ENCODE measurements at places on chromosomes 4 and X.

GRCh38 chr4:84753321-84753972 is 170.5 kb downstream of the CDS1 start:
- DNase-seq: no peak

DNA sequence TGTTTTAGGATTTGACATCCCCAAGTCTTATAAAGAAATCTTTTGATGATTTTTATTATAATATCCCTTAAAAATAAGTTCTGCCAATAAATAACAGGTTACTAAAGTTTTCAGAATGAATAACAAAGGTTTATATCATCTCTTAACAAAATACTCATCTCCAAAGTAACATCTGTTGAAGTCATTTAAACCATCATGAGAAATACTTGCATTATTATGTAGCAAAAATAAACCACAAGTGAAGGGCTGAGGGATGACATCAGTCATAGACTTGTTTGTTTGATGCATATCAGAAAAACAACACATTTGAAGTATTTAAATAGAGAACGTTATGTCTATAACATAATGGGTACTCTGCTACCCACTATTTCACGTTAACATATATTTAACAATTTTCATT is 114.9 kb downstream of the SPOCK3 start:
- DNase-seq: no peak

GRCh38 chrX:140180585-140180984 is 215.3 kb upstream of the CXorf66 start:
- no peak for DNase-seq

DNA sequence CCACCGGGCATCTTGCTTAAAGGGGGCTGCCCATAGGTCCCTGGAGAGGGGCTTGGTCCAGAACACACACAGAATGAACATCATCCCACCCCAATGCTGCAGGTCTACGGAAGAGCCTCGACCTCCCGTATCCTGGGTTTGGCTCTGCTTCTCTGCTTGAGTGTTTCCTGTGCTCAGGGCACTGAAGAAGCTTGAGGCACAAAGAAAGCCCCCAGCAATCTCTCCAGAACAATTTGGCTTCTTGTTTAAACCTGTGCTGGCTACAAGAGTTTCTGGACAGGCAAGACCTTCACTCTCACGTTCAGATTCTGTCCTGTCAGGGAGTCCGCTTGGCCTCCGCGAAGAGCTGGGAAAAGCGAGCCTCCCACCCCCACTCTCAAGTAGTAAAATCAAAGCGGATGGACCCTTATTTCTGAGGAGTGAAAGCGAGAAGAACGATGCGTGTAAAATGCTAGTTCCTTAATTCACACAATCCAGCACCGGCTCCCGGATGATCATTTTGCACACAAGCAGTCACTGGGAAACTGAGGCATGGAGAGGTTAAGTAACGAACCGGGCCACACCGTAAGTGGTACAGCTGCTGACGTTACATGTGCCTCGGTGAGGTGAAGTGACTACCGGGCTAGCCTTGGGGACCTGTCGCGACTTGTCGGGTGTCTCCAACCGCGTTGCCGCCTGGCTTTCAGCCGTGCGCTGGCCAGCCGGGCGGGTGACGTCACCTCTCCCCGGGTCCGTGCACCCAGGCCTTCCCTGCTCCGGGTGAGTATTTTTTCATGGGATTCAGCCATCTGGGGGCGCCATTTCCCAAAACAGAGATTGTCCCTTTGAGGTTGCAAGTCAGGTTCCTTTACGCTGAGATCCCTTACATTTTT is 3.1 kb upstream of the SFRP2 start:
- peak; percentile 77 for DNase-seq

GRCh38 chr4:142781114-142781513 is 65.0 kb downstream of the INPP4B start:
- DNase-seq: no peak

GRCh38 chr4:45358573-45359506 is 632.5 kb upstream of the GNPDA2 start:
- DNase-seq: no peak

- DNase-seq: no peak
Measured at GRCh38 chrX:23749576-23749975, 6.5 kb upstream of the ACOT9 start.

DNA sequence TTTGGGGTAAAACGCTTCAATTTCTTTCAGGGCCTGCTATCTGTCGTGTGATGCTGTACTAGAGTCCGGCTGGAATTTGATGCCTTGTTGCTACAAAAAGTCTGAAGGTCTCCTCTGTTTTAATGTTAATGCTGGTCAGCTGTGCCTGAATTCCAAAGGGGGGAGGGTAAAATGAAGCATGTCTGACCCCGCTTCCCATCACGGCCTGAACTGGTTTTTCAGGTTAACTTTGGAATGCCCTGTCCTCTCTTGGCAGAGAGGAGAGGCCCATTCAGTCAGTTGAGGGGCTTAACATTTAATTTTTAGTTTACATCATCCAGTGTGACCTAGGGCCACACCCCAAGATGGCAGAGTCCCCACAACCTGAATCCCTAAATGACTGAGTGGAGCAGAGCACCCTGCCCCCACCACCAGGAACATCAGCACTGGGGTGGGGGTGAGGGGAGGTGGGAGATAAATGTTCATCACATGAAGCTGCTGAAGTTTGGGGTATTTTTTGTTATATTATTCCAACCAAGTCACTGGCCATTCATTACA is 47.9 kb upstream of the GPR78 start:
- DNase-seq: no peak

DNA sequence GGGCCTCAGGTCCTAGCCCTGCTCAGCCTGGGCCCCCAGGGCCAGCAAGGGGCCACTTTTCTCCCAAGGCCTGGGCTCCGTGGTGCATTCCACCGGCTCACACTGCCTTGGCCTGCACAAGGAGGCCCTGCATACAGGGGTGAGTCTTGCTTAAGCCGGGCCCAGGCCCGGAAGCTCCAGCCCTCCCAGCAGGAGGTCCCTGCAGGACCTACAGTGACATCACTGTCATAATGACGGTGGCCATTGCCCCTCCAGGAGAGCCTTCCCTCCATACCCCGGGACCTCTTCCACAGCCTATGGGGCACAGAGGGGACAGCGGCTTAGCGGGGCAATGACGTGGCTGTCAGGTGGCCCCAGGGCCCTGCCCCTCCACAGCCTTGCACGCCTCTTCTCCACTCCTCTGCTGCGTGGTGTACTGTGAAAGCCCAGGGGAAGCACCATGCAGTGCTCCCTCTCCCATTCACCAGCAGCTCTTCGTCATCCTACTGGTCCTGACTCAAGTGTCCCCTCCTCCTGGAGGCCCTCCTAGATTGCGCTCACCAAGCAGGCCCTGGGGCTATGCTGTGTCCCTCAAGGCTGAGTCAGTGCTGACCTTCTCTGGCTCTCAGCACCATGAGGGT is 32.3 kb upstream of the AFAP1 start:
- no peak for DNase-seq

DNA sequence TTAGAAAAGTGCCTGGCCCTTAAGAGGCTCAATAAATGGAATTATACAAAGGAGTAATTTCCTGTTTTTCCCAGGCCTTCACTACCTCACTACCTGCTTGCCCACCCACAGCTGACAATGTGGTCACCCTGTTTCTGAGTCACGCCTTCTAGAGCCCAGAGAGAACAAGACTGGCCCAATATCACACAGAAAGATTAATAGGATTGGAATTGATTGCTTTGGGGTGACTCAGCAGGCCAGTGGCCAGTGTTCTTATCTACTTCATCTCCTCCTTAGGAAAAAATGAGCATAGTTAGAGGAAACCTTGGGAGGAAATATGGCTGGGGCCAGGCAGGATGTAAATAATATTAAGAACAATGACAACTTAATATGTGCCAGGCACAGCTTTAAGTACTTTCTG is 4.5 kb upstream of the FGF16 start:
- no peak for DNase-seq
